Hippocampal formation (tissue), 2 donors: ENCODE measurements at places on chromosomes 2 and 18.

DNA sequence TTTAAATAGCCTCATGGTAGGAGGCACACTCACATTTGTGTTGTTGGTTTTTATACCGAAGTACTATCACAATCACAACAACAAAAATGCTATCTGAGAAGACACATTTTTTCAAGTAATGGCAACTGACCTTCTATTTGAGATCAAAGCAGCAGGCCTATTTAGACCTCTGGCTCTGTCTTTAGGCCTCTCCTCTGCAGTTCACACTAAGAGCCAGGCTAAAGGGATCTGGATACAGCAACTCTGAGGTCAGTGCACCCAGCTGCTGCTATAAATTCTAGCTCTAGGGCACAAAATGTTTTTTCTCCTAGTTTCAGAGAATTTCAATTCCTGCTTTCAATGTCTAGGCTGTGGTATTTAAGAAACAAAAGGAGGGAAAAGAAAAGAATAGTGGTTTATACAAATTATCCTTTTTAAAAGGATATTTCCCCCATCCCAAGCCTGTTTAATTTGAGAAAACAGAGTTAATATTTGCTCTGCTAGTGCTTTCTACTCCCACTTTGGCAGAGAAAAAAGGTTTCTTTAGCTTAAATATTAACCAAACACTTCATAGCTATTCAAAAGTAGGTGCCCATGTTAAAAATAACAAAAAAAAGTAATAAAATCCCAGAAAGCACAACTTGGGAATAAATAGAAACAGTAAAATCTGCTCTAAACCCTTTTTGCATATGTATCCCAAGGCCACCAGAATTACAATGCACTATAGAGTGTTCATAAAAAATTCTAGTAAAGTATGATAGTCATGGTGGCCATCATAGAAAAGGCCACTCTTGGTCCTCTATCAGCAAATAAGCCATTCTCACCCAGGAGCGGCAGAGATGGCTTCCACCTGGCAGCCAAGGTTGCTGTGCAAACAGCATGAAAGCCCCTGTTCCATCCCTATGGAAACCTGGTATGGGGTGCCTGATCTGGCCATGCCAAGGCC, 293.6 kb upstream of the SESTD1 start:
- no peak for DNase-seq

GRCh38 chr2:56021579-56021978, 98.0 kb upstream of the EFEMP1 start:
- no peak for DNase-seq

GRCh38 chr2:216996279-216996845, 136.5 kb upstream of the TNP1 start:
- DNase-seq: no peak

DNA sequence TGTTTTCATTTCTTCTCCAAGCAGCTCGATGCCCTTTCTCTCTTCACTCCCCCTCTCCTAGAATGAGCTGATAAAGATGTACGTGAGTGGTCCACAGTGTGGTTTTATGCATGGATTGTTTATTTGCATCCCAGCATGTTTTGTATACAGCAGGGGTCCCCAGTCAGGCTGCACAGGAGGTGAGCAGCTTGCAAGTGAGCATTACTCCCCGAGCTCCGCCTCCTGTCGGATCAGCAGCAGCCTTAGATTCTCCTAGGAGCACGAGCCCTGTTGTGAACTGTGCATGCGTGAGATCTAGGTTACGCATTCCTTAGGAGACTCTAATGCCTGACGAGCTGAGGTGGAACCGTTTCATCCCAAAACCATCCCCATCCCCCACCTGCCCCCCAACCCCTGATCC, 262.6 kb downstream of the AGAP1 start:
- no peak for DNase-seq
